Activated T-cell treated with anti-CD3 and anti-CD28 coated beads for 24 hours (primary cell): ENCODE measurements at places on chromosomes 5 and 9.

- DNase-seq = no peak
Measured at GRCh38 chr5:99176186-99176585, 247.4 kb upstream of the CHD1 start.

GRCh38 chr5:177997319-177997670 is 1.3 kb upstream of the PROP1 start:
- no peak for DNase-seq

DNA sequence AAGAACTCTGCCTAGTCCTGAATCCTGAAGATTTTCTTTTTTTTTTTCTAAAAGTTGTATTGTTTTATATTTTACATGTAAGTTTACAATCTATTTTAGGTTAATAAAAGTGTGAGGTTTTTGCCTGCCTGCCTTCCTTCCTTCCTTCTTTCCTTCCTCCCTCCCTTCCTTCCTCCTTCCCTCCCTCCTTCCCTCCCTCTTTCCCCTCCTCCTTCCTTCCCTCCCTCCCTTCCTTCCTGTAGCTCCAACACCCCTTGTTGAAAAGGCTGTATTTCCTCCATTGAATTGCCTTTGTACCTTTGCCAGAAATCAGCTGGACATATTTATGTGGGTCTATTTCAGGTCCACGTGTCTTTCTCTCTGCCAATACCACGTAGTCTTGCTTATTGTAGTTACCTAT is 46.6 kb downstream of the CACNA1B start:
- no peak for DNase-seq

- DNase-seq = no peak
Measured at GRCh38 chr9:18708429-18708828, 234.5 kb downstream of the ADAMTSL1 start.

DNA sequence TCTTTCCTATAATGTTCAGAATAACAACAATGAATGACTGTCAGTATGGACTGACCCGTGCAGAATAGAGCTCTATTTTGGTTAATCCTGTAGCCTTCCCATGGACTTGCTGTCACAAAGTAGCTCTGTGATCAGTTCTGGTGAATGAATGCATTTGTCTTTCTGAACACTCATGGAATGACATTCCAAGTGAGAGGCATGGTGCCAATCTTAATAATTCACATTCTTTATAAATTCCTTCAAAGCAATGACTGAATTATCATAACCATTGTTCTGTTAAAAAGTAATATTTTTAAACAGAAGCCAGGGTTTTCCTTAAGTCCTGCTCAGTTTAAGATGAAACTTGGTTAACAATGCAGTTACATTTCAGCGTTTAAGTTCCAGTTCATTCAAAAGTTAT is 360.5 kb downstream of the ICE1 start:
- no peak for DNase-seq

GRCh38 chr5:124289130-124289529 is 457.3 kb downstream of the ZNF608 start:
- DNase-seq = no peak
